LoVo (cell line): ENCODE measurements at places on chromosomes 3 and 15.

DNA sequence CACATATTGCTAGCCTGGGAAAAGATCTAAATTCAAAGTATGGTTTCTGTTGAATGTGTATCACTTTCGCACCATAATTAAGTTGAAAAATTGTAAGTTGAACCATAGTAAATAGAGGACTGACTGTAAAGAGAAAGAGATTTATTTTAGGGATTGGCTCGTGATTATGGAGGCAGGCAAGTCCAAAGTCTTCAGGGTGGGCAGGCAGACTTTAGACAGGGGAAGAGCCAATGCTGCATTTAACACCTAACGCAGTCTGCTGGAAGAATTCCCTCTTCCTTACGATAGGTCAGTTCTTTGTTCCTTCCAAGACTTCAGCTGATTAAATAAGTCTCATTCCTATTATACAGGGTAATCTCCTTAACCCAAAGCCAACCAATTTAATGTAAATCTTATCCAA lies 15.8 kb downstream of the C3orf85 start:
- DNase-seq, result no peak

DNA sequence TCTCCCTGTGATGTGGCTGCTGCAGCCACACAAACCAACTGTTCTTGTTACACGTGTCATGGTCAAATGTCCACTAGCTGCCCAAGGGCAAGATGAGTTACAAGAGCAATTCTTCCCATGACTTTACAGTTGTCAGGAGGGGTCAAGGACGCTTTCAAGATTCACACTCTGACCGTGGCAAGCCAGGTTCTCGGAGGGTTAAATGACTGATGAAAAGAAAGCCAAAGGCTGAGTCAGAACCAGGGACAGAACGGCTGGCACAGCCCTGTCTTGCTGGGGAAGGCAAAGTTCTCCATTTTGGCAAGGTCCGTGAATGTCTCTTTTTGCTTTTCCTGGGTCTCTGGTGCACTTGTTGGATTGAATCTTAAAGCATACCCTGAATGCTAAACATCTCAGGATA lies 364.5 kb upstream of the ICE2 start:
- no peak for DNase-seq

DNA sequence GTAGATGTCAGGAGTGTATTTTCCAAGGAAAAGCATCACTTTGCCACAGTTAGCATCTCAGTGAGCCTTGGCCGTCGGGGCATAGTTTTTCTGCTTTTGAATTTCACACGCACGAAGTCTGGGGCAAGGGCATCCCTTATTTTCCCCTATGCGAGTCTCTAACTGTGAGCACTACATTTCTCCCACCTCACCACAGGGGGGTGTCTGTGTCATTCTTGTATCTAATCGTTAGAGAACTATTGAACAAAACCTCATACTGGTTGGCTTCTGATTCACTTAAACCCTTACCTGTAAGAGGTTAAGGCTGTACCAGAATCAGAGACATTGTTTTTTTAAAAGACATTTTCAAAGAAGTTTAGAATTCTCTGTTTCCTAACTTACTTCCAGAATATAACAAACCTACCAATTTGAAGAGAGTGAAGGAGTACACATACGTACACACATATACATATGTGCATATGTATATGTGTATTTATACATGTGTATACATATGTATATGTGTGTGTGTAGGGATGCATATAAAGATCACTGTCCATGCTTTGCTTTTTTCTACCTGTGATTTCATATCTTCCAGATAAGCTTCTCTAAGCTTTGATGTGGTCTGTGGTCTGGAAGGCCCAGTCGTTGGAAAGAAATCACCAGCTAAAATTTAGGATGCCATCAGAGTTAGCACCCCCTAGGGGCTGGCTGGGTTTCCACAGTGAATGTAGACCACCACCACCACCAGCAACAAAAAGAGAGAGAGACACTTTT lies 49.4 kb downstream of the MYZAP start:
- DNase-seq, result no peak

- no peak for DNase-seq
Measured at GRCh38 chr3:168511428-168512014, 415.8 kb upstream of the GOLIM4 start.

DNA sequence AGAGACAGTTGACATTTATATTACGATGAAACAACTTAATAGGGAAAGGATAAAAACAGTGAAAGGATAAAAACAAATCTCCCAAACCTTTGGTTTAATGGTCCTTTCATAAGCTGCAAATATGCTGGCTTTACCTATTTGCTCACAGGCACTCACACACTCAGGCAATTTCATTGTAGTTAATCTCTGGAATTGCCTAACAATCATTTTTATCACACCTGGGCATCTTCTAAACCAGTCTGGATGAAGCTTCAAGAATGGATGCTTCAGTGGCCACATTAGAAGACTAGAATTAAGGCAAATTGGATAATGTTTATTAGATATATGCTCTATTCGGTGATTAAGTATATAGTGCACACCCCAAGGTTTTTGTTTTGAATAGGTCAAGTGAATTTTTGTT lies 13.5 kb downstream of the OSBPL10 start:
- DNase-seq, result no peak

GRCh38 chr15:65655026-65655425 lies 33.3 kb downstream of the SLC24A1 start:
- peak; percentile 40 for DNase-seq

DNA sequence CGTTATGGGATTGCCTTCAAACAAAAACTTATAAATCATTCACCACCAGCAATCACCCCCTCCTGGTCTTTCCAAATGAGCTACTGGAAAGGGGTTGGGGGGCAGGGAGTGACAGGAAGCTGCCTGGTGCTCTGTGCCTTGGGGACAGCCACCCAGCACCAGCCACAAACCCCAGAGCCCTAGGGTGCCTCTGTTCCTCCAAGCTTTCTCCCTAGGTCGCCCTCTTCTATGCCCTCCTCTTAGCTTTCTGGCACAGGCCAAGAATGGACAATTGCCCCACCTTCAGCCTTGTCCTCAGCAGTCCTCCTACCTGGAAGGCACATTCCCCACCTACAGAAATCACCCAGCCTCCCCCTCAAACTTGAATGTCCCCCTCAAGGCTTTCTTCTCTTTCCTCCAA lies 3.3 kb downstream of the OXTR start:
- no peak for DNase-seq

DNA sequence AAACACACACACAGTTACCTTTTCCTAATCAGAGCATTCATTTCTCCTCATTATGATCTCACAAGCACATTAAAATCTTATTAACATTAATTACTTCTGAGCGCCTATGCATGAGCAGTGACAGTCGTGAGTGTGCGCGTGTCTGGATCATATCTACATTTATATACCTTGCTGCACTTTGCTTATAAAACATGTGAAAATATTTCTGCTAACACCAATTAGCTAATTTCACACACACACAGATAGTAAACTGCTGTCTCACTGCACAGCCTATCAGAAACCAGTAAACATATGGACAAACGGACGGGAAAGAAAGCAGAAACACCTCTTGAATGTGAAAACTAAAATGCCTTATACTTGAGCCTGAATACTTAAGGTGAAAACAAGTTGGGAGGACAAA lies 64.8 kb downstream of the ZBTB20 start:
- no peak for DNase-seq

- no peak for DNase-seq
Measured at GRCh38 chr15:48265135-48265534, 59.0 kb downstream of the SLC12A1 start.

GRCh38 chr3:24420224-24420623 lies 74.4 kb downstream of the THRB start:
- no peak for DNase-seq

GRCh38 chr3:64143409-64144130 lies 81.7 kb downstream of the PRICKLE2 start:
- peak; percentile 25 for DNase-seq

DNA sequence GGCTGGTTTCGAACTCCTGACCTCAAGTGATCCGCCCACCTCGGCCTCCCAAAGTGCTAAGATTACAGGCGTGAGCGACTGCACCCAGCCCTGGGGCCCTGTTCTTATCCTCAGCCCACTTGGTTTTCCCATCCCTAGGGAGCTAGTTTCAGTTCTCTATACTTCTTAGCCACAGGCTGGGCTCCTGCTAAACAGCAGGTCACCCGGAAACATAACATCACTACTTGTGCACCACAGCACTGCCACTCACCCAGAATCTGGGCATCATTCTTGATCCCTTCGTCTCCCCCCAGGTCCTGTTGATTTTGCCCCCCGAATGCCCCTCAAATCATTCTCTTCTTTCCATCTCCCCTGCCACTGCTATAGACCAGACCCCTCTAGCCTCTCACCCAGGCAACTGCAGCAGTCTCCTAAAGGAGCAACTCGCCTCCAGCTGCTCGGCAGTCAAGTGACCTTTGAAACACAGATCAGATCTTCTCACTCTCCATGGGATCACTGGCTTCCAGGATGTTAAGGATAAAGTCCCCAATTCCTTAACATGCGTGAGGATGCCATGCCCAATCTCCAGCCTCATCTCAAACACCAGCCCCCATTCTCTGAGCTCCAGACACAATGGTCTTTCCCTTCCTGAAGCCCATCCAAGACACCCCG lies 5.6 kb upstream of the AP3S2 start:
- DNase-seq, result no peak

DNA sequence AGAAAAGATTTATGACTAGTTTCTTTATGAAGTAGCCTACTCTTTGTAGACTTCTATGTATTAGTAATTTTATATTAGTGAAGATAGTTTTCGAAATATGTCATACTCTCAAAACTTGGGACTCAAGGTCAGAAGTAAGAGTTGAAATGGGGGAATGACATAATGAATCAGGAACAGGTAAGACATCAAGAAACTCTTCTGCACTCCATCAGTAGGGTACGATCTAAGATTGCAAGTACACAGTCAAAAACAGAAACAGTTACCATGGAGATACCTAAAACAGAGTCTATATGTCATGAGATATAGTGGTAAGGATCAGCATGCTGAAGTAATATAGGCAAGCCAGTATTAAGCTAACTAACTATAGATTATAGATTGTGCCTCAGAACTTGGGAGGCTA lies 187.0 kb upstream of the MLF1 start:
- DNase-seq, result no peak

DNA sequence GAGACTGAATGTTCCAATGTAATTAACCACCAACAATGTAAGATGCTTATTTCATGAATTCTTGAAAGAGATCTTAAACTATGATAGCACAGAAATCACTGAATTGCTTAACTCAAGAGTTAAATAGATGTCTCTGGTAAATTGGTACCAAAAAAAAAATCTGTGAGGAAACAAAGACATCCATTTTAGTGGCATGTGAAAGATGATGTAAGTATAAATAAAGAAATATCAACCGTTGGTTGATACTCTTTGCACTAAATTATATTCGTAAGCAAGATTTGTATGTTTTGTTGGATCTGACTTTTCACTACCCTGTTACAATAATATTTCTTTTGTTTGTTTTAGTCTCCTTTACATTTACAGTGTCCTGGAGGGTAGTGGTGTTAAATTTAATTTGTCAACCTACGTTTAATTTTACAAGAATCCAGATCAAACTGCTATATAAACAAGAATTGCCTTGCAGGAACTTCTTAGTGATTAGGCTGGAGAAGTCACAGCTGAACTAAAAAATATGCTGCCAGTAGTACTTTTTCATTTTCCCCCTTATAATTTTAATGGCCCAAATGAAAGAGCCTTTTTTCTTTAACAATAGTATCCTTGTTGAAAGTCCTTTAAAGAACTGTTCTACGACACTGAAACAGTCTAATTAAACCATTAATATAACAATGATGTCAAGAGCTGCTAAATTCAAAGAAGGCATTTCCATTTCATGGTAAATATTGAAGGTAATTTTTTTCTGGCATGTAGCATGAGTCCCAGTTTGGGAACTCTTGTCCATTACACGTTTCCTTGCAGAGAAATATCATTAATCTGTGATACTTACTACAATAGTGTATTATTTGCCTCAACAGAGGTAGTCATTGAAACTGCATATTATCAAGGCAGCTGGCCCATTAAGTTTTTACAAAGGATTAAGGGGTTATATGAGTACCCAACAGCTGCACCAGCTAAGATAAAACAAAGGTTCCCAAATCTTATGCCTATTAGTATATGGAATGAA lies 109.6 kb upstream of the PHLDB2 start:
- no peak for DNase-seq

DNA sequence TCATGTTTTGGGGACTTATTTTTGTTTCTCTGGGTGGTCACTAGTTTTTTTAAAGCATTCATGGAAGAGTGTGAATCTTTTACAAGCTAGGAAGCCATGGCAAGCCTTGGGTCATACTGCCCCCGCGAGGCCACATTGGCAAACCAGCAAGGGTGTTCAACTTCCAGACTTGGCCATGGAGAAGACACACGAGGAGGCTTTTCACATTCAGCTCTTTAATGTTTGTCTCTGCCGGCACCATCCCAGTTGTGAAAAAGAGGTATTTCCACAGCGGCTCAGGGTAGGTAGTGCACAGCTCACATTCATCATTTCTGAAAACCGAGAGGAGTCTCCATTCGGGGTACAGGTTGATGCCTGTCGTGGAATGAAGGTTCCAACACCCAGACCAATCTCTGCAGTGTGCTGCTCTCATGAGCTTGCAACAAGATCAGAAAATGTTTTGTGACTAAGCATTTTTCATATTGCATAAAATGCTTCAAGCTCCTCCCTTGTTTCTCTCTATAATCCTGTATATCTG lies 7.7 kb downstream of the CCR5 start:
- DNase-seq, result peak; percentile 49

DNA sequence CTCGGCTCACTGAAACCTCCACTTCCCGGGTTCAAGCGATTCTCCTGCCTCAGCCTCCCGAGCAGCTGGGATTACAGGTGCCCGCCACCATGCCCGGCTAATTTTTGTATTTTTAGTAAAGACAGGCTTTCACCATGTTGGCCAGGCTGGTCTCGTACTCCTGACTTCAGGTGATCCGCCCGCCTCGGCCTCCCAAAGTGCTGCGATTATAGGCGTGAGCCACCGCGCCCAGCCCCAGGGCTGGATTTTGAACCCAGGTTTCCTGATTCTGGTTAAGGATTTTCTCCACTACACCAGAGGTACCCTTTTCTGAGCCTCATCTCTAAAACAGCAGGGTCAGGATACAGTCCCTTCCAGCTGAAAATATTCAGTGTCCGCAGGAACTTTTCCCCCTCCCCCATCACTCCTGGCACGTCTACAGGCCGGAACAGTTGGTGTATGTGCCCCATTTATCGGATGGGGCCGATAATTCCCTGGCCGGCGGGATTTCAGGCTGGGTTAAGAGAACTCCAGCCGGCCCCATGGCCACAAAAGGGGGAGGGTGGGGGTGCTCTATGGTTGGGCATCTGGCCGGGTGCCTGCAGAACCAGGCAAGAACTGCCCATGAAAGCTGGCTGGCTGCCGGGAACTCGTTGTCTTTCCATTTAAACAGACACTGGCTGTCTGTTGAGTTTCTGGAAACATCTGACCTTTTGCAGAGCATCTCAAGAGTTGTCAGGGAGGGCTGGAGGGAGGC lies 26.8 kb upstream of the SEMA4B start:
- no peak for DNase-seq

DNA sequence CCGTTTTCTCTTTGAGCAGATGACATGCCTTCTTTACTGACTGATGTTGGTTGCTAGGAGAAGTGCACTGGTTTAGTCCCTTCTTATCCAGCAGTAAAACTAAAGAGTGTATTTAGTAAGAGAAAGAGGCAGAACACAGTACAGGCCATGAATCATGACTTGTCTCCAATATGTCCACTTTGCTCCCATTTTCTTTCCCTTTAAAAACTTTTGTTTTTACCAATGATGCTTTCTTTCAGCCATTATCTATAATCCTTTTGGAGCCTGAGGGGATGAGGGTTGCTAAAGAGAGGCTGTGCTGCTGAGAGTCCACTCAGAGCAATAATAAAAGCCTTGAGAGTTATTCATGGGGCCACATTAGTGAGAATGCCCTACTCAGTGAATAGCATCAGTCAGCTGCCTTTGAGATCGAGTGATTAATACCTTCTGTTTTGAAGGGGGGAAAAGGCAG lies 12.2 kb downstream of the ROBO2 start:
- no peak for DNase-seq

- DNase-seq, result peak; percentile 58
Measured at GRCh38 chr3:138180375-138181029, 5.8 kb upstream of the DBR1 start.
